Right kidney (tissue), 9 donors: ENCODE measurements at places on chromosomes 16 and 17.

DNA sequence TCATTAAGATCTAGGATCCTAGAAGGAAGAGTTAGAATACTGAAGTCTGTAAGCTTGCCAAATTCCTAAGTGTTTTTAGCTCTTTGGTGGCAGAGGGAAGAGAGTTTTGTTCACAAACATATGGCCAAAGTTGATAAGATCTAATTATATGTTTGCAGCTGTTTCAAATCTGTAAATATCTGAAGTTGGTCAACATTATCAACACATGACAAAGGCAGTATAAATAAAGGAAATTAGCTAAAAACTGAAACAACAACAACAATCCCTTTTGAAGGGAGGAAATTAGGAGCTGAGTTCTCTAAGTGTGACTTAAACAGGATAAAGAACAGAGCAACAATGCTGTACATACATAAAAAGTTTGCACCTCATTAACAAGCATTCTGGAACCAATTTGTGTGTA is 208.7 kb downstream of the KCNJ2 start:
- no peak for DNase-seq

GRCh38 chr17:9768381-9768934 is 22.9 kb downstream of the DHRS7C start:
- peak; percentile 34 for DNase-seq

- DNase-seq: no peak
Measured at GRCh38 chr17:36850790-36851189, 86.5 kb upstream of the LHX1 start.

- peak; percentile 78 for DNase-seq
Measured at GRCh38 chr17:9002606-9003354, 18.5 kb upstream of the NTN1 start.

DNA sequence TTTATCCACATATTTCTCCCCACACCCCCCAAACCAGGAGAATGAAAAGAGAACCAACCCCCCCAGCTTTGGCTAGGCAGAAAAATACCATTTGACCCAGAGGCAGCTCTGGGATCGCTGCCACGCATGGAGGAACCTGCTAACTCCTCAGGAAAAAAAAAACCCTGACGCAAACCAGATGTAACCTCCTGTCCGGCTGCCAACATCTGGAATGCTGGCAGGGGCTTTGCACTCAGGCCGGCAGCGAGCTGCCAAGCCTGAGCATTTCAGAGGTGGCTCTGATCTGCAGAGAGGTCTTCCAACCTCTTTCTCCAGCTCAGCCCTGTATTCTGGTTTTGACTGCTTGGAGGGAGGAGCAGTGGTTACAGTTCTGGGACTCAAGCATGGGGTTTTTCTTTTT is 8.2 kb downstream of the IGFBP4 start:
- no peak for DNase-seq

- DNase-seq: no peak
Measured at GRCh38 chr16:84119368-84119767, 2.6 kb upstream of the MBTPS1 start.

- no peak for DNase-seq
Measured at GRCh38 chr16:19210968-19211367, 42.9 kb downstream of the SYT17 start.

- no peak for DNase-seq
Measured at GRCh38 chr17:80169107-80169506, 723 bp upstream of the CARD14 start.

DNA sequence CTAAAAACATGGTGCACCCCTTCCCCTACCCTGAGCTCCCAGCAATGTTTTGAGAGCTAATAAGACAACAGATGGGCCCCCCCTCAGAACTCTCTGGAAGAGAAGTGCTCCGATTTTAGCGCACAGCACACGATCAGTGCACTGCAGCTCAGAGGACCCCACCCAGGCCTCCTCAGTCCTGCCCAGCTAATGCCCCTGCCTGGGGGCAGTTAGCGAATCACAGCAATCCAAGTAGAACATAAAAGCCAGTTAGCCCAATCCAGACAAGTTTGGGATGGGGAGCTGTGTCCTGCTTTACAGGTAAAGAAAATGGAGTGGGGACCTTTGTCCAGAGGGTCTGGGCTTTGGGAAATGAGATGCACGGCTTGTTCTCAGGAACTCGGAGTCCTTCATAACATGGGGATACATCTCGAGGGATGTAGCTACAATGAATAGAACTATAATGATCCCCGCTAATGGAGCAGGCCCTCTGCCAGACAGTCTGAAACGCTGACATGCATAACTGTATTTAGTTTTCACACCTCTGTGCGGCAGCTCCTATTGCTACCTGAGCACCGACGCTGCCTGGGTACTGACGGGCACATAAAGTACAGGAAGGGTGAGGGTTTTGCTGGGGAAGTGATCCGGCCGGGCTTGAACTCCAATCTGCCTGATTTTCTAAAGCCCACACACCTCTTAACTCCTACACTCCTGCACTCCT is 29.7 kb upstream of the CDC42EP4 start:
- peak; percentile 67 for DNase-seq

GRCh38 chr17:75088465-75089417 is 987 bp downstream of the SLC16A5 start:
- DNase-seq: no peak

- DNase-seq: no peak
Measured at GRCh38 chr17:81015136-81015535, 19.8 kb upstream of the BAIAP2 start.

GRCh38 chr16:11236461-11237254 is 19.3 kb downstream of the SOCS1 start:
- DNase-seq: no peak

GRCh38 chr16:59737274-59737673 is 1003.2 kb upstream of the GOT2 start:
- DNase-seq: no peak
